ENCODE measurements at places on chromosomes 11 and 22.

- DNase-seq = no peak
Measured at GRCh38 chr11:131204765-131205380, 165.5 kb upstream of the NTM start.

GRCh38 chr11:61283613-61284012 is 11.5 kb downstream of the VWCE start:
- no peak for DNase-seq

DNA sequence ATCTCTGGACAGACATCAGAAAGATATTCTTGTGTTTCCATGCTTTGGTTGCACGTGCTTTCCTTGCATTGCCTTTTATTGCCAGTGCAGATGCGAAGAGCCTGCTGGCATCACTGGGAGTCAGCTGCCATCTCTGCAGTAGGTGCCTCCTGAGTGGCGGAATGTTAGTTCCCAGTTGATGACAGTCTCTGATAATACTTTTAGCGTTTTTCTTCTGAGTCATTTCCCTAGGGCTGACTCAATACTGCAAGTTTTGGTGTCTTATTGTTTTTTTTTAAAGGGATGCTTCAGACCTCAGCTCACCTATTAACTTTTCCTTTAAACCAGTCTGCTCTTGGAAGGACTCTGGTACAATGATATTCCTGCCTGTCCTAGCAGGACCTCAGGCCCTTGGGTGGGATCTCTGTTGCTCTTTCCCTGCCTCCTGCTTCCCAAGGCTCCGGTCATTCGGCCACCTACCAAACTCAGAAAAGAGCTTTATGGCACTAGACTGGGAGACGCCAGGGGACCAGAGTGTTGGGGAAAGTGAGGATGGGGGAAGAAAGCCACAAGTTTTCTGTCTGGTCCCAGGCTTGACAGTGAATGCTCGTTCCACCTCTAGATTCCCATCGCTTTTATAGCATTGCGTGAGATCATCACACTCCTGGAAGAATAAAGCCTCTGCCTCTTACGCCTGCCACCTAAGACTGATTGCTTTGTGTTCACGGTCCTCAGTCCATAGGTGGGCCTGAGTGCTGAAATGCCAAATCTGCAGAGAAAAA is 308.7 kb downstream of the DDX10 start:
- DNase-seq = no peak

DNA sequence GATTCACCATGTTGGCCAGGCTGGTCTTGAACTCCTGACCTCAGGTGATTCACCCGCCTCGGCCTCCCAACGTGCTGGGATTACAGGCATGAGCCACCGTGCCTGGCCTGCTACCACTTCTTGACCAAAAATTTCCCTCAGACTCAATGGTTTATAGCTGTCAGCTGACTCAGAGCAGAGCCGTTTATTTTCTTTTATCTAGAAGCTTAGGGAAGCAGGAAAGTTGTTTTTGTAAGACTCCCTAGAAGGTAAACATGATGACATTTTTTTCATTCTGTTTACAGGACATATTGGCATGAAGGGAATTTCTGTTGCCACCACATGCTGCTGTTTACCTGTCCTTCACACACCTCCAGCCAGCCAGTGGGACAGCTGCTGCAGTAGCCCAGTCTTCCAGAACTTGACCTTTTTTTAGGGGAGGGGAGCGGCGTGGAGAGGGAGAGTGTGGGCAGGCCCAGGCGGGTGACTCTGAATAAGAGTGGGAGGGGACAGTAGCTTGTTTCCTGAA is 56.1 kb upstream of the PTPRJ start:
- no peak for DNase-seq

DNA sequence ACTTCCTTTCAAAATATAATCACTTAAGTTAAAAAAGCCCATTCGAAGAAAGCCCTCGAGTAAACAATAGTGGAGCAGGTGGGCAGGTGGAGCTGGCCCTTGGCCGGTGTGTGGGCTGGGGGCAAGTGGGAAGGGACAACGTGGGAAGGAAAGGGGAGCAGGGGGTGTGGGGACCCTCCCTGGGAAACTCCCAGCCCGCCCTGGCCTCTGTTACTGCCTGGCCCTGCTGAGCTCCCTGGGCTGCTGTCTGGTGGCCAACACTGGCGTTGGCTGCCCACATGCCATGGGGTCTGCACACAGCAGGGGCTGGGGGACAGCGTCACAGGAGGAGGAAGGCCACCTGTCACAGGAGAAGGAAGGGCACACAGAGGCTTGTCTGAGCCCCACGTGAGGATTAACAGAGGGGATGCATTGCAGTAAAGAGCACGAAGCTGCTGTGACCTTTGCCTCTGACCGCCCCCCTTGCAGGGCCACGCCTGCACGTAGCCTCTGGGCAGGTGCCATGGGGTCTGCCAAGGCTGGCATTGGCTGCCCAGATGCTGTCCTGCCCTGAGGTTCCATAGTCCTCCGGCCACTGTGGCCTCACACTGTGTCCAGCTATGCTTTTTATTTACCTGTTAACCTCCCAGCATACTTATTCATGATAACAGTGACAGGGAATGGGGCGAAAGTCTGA is 36.2 kb upstream of the CCDC188 start:
- DNase-seq = no peak

DNA sequence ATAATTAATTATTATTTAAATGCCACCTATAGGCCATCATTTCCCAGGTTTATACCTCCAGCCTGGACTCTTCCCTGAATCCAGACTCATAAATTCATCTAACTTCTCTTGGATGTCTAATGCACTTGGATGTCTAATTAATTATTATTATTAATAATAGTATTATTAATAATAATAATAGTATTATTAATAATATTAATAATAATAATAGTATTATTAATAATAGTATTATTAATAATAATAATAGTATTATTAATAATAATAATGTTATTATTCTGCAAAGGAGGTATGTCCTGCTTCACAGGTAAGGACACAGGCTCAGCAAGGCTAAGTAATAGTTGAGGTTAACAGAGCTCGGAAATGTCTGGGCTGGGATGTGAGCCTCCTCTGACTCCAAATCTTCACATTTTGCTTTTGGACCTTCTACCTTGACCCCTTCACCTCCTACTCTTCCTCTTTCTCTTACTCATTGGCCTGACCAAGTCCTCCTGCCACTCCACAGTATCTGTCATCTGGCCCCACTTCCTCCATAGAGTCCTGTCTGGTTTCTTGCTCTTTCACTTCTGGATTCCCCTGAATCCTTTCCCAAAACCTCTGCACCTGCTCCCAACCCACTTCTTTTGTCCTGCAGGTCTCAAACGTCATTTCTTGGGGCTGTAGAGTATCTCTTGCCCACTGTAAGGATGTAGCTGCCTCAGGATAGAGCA is 8.0 kb downstream of the RIBC2 start:
- no peak for DNase-seq

GRCh38 chr11:128294001-128294670 is 293.2 kb downstream of the ETS1 start:
- DNase-seq = no peak

DNA sequence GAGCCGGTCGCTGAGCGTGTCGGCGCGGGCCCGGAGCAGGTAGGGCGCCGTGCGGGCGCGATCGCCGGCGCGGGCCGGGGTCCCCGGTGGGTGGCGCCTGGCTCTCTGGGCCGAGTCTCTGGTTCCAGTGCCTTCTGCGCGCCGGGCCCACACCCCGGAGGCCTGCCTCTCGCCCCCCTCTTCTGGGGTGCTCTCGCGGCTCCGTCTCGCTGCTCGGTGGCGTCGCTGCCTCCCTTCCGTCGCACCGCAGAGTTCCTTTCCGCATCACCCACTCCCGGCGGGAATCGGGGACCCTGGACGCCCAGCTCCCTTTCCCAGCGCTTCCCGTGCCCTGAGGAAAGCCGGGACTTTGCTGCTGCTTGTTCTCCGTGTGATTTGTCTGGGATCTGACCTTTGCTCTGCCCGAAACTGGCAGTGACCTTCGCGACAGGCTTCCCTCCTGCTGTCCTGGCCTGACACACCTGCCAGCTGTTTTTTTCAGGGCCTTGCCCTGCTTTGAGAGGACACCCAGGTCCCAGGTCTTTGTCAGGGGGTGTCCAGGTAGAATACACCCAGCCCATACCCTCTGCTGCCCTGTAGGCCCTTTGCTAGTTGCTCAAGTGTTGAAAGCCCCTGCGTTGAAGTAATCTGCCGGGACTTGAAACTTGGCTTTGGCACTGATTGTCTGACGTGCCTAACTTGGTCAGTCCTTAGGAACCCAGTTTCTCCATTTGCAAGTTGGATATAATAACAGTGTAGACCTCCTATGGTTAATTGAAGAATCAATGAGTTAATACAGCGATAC is 711 bp downstream of the FDX1 start:
- no peak for DNase-seq

DNA sequence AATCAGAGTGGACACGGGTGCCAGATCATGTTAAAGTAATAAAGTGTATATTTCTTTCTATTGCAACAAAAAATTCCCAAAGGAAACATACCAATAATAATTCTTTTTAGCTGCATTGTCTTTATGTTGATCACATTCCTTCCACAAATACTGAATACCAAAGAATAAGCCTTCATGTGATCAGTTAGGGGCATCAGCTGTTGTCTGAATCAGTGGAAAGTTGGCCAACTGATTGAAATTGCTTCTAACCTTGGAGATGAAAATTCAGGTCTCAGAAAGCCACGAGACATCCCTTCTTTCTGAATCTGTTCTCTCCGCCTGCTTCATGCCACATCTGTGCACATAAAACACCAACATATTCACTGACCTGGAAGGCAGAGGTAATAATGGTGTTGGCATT is 785.2 kb downstream of the KCNA4 start:
- no peak for DNase-seq

DNA sequence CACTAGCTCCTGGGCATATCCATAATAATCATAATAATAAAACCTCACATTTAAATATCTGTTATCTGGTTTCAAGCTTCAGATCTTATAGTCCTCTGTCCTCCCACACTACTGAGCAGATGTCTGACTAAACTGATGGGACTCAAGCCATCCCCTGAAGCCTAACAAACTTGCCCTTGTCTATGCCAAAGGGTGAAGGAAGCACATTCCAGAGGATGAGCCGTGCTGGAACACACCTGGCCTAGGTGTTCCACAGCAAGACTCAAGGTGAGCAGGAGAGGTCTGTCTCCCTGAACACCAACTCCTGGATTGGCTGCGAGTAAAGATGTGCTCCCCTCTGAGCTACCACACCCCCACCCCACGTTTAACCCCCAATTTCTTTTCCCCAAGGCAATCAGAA is 14.7 kb downstream of the SCUBE2 start:
- DNase-seq = no peak

- DNase-seq = no peak
Measured at GRCh38 chr11:123384116-123384515, 46.0 kb upstream of the GRAMD1B start.

- no peak for DNase-seq
Measured at GRCh38 chr11:70220136-70220535, 17.0 kb downstream of the FADD start.

- no peak for DNase-seq
Measured at GRCh38 chr11:108819957-108820356, 155.1 kb downstream of the DDX10 start.

GRCh38 chr22:23608583-23608982 is 23.5 kb downstream of the DRICH1 start:
- DNase-seq = no peak

- DNase-seq = no peak
Measured at GRCh38 chr22:23305321-23305910, 125.1 kb downstream of the BCR start.

DNA sequence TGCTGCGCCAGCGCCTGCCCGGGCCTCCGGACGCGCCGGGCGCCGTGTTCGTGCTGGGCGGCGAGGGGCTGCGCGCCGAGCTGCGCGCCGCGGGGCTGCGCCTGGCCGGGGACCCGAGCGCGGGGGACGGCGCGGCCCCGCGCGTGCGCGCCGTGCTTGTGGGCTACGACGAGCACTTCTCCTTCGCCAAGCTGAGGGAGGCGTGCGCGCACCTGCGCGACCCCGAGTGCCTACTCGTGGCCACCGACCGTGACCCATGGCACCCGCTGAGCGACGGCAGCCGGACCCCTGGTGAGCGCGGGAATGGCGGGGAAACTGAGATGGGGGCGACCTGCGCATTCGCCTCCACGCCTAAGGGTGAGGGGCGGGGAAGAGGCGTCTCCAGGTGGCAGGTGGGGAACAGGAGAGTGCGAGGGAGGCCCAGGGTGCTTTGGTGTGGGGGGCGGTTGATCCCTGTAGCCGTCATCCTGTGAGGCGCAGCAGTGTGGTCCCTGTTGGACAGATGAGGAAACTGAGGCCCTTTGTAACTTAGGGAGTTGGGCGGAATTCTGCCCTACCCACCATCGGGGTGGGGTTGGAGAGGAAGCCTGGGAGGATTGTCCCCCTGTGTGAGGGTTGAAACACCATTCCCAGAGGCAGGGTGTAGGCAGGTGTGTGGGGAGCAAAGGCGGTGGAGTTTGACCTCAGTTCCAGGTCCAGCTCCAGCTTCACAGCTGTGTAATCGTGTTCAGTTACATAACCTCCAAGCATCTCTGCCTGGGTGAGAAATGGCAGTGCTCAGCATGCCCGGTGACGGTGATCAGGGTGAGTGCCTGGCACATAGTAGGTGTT is 758 bp downstream of the PDXP start:
- DNase-seq = no peak

GRCh38 chr22:27670701-27671412 is 130.7 kb downstream of the MN1 start:
- DNase-seq = no peak

DNA sequence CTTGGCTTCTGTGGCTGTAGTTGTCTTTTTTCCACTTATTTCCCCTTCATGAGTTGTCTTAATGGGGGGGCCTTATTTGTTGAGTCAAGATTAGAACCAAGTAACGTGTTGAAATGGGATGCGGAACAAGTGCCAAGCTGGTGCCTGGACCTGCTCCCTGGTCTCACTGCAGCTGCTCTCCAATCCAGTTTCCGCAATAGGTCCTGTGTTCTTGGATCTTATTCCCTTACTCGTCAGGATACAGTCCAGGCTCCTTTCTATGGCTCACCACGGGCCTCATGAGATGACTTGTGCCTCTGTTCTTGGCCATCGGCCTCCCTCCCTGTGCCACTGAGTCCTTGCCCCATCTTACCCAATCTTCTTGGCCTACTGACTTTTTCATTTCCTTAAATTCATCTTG is 159.6 kb upstream of the CADM1 start:
- no peak for DNase-seq

- DNase-seq = no peak
Measured at GRCh38 chr11:45089676-45090499, 56.6 kb upstream of the PRDM11 start.

DNA sequence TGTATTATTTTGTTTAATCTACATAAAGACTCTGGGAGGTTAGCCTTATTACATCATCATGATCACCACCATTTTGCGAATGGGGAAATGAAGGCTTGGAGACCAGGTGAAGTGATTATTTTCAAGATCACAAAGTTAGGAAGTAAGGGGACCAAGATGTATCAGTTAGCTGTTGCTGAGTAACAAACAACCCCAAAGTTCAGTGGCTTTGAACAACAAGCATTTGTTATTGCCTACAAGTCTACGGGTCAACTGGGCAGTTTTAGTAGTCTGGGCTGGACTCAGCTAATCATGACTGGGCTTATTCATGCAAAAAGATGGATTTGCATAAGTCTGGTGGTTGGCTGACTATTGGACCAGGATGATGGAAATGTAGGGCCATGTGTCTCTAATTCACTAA is 389.2 kb downstream of the MIAT start:
- no peak for DNase-seq

DNA sequence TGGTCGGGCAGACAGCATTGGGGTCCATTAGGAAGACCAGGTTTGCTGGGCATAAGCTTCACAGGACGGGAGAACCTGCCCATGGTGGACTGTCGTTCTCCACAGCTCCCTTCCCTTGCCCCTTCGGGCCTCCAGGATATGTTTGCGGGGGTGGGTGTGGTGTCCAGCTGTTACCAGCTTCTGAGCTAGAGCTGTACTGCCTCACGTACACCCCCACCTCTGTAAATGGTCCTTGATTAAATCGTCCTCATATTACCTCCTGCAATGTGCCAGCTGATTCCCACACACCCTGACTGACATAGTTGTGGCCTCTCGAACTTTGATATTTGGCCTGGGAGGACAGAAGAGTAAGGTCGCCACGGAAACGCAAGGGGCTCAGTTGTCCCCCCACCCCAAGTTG is 16.2 kb upstream of the BCR start:
- DNase-seq = no peak

Data from activated T-cell treated with anti-CD3 and anti-CD28 coated beads, Interleukin-2, amount 50 U/mL, for 1 hour (primary cell).